Activated CD4-positive, alpha-beta T cell treated with anti-CD3 and anti-CD28 coated beads for 36 hours (primary cell): ENCODE measurements at places on chromosomes 13 and 19. TPM values are rescaled to one million over a fixed set of nuclear protein-coding genes. Genes with fewer than 3 reads are reported as not detected.

The F2RL3 gene
- not detected for total RNA-seq

The CCL25 gene
- total RNA-seq, result not detected

The TNFSF9 gene
- total RNA-seq, result 0.57 TPM

The SPRY2 gene
- 0.34 TPM for total RNA-seq

The NCAN gene
- not detected for total RNA-seq
